Eye (tissue), 1 donor: ENCODE measurements at places on chromosomes 16 and 17.

- no peak for DNase-seq
These were observed 26.7 kb downstream of the KDM8 start for GRCh38 chr16:27229891-27230470.

DNA sequence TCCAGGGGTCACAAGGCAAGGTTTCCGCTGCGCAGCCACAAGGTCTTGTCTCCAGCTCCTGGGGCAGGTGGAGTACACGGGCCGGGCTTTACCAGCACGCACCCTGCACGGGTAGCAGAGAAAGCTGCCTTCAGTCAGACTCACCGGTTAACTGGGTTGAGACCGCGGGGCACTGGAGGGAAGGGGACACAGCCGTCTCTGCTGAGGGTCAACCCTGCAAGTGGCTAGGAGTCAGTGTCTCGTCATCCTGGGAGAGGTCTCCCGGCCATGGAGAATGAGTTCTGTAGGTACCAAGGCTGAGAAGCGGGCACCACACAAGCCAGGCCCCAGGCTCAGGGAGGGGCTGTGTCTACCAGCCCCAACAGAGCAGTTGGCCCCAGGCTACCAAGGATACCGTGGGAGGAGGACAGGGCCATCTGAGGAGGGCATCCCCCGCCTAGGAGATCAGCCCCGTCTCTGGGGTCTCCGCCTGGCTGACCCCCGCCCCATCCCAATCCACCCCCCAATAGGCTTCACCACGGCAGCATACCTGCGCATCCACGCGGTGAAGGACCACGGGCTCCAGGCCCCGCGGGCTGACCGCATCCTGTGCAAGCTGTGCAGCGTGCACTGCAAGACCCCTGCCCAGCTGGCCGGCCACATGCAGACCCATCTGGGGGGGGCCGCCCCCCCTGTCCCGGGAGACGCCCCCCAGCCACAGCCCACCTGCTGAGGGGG lies 2.8 kb upstream of the PRRT2 start:
- no peak for DNase-seq

DNA sequence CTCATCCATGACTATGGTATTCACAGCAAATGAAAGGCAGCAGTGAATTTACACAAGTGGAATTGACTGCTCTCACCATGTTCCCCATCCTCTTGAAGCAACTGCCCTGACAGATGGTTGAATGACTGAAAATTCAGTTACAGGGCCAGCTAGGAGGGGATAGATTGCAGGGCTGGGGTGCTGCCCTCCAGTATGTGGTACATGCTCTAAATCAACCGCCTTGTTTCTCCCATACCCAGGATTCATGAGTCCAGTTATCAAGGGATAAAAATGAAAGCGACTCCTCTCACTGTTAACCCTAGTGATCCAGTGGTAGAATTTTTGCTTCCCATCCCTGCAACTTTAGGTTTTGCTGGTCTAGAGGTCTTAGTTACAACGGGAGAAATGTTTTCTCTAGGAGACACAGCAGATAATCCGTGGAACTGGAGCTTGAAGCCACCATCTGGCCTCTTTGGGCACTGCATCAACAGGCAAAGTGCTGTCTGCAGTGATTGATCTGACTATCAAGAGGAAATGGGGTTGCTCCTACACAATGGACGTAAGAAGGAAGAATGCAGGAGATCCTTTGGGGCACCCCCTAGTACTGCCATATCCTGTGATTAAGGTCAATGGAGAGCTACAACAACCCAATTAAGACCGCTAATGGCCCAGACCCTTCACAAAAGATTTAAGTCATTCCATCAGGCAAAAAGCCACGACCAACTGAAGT lies 32.0 kb downstream of the SCPEP1 start:
- DNase-seq, result peak; percentile 93

GRCh38 chr17:68706356-68706920 lies 105.3 kb upstream of the FAM20A start:
- DNase-seq, result no peak

DNA sequence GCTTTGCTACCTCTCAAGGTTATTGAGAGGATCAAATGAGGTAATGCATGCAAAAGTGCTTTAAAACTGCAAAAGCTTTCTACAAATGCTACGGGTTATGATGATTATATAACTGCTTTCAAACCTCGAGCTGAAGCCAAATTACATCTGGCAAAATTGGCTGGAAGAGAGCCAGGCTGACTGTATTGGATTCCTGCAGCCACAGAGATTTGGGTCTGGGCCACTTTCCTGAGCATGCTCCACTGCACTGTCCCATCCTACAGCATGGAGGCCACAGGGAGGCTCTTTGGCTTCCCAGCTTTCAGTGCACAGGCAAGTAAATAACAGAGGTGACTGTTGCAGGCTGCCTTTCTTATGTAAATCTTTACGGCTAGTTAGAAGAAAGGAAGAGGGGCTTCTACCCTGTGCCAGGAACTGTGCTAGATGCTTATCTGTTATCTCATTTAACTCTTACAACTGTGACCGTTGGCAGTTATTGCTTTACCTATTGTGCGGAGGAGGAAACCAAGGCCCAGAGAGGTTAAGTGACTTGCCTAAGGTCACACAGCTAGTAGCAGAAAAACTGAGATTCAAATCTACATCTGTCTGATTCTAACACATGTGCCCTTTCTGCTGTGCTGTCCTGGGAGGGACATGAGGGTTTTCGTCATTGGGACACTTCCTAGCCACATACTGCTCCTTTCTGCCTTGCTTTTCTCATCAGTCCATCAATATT lies 121.8 kb downstream of the SPACA3 start:
- DNase-seq, result peak; percentile 66

- no peak for DNase-seq
These were observed 51.4 kb upstream of the ENDOV start for GRCh38 chr17:80363518-80364090.

GRCh38 chr16:78396673-78397072 lies 297.2 kb downstream of the WWOX start:
- no peak for DNase-seq

GRCh38 chr17:197352-197751 lies 15.9 kb upstream of the DOC2B start:
- DNase-seq, result no peak

- peak; percentile 38 for DNase-seq
These were observed 12.0 kb downstream of the VAC14 start for GRCh38 chr16:70788668-70789594.

DNA sequence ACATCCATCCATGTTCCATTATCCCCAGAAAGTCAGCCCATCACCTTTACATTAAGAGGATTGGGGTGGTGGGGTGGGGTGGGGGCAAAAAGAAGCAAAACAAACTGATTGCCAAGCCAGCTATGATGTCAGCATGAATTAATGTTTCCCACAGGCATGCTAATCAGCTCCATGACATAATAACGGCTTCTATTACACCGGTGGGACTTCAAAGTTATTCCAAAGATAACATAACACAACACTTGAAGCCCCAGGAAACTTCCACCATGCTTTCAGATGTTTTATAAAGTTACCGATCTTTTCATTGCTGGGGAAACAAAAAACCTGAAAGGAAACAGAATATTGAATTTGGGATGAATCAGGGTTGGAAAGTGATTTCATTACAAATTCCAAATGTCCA lies 155.9 kb upstream of the IRX5 start:
- no peak for DNase-seq

DNA sequence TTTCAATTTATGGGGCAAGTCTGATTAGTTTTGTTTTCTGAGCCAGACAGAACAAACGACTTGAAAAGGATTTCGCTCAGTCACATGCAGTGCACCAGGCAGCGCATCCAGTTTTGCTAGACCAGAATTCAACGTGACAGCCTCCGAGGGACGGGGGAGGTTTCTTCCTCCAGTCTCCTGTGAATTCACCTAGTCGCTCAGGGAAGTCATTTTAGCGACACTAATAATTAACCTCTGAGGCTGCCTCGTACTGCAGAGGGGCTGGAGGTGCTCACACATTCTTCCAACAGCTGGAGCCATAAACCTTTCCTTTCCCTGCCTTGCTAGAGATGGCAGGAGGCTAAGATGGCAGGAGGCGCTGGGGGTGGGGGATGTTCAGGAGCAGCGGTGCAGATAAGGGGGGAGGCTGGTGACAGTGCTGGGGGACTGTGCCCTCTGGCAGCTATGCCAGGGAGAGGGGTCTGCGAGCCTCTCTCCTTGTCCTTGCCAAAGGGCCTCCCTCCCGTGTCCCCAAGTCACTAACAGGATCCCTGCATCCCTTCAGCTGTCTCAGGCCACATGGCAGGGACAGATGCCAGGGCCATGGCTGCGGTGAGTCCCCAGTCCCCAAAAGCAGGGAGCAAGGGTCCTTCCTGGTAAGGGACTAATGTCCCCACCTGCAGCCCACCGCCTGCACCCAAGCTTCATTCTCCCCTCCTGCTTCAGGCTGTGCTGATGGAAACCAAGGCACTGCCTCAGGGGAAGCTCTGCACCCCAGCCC lies 24.0 kb downstream of the MXRA7 start:
- DNase-seq, result peak; percentile 76

DNA sequence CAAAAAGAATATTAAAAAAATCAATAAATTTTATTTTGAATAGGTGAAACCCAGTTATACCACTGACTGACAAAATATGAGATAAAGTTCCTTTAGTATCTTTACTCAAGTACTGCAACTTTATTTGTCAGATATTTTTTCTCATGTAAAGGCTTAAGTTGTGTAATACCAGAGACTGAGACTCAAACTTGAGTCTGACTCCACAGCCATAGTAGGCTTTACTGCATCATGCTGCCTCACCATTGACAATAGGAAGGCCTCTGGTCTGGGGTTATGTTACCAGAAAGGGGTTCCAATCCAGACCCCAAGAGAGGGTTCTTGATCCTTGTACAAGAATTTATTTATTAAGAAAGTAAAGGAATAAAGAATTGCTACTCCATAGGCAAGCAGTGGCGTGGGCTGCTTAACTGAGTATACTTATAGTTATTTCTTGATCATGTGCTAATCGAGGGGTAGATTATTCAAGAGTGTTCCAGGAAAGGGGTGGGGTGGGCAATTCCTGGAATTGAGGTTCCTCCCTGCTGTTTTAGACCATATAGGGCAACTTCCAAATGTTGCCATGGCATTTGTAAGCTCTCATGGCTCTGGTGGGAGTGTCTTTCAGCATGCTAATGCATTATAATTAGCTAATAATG lies 187.4 kb upstream of the WSB1 start:
- DNase-seq, result no peak

GRCh38 chr17:61352781-61353491 lies 46.7 kb upstream of the TBX2 start:
- DNase-seq, result peak; percentile 67

DNA sequence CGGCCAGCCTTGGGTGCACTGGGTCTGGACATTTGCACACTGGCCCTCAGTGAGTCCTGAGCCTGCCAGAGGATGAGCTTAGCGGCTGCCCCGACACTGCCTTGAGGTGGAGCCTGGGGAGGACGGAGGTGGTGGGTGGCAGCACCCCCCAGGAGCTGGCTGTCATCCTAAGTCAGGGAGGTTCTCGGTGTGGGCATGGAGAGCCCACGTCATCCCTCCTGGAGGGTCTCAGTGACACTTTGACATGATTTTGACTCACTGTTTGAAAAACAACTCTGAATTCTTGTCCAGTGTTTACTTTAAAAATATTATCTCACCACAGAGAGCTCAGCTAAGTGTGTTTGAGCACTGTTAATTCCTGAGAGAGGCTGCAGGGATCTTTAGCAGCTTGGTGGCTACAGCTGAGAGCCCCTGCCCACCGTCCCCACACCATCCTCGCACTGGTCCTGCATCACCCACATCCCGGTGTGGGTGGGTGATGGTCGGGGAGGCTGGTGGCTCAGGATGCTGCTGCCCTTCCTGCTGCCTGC lies 63.1 kb downstream of the BANP start:
- DNase-seq, result no peak

DNA sequence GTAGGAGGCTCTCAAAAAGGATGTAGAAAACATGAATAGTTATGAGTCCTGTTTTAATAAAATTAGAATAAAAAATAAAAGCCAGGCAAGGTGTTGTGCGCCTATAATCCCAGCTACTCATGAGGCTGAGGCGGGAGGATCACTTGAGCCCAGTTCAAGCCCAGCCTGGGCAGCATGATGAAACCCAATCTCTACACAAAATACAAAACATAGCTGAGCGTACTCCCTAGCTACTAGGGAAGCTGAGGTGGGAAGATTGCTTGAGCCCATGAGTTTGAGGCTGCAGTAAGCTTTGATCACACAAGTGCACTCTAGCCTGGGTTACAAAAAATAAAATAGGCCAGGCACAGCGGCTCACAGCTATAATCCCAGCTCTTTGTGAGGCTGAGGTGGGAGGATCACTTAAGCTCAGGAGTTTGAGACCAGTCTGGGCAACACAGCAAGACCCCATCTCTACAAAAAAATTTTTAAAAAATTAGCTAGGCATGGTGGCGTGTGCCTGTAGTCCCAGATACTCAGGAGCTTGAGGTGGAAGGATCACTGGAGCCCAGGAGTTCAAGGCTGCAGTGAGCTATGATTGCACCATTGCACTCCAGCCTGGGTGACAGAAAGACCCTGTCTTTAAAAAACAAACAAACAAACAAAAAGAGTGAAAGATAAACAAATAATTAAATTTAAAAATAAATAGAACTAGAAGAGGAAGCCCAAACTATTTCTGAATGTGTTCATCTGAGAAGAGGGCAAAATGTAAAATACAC lies 17.2 kb upstream of the PRM1 start:
- DNase-seq, result no peak

DNA sequence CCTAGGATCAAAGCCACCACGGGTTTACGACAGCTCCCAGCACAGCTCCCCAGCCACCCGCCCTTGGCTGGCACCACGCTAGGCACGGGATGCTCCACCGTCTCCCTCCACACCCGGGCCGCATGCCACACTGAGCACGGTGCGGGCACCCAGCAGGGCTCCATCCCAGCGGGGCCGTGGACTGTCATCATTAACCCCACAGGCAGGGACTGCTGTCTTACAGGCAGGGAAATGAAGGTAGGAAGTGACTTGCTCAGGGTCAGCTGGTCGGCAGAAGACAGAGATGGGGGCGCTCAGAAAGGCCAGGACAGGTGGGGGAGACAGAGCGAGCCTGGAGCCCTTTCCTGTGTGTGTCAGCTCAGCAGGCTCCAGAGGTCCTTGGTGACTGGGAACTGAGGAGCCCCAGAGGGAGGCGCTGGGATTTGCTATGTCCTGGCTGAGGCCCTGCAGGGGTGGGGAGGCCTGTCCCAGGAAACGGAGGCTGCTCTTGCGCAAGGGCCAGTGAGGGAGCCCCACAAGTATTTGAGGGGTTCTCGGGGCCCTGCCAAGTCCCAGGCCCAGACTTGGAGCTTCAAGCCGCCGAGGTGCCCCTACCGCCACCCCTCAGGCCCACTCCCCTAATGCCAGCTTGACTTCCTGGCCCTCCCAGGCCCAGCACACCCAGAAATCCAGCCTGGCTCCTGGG lies 3.2 kb downstream of the UBALD1 start:
- DNase-seq, result no peak
